ENCODE measurements at places on chromosomes 5 and 9. TPM values are rescaled to one million over a fixed set of nuclear protein-coding genes. Genes with fewer than 3 reads are reported as not detected.

Gene PHF24
- total RNA-seq, result 0.27 TPM

Gene ADAMTS16
- total RNA-seq, result not detected

Gene PLCXD3
- total RNA-seq, result 4.3 TPM

Gene LOX
- 32.9 TPM for total RNA-seq

Gene AGXT2
- not detected for total RNA-seq

Gene TLN1
- total RNA-seq, result 1,019 TPM

Gene CD14
- total RNA-seq, result 235 TPM

Gene LRRC19
- not detected for total RNA-seq

- no peak for DNase-seq
These were observed 61.4 kb upstream of the RANBP3L start for GRCh38 chr5:36363101-36363500.

- DNase-seq, result no peak
These were observed 153.5 kb upstream of the ELAVL2 start for GRCh38 chr9:23979491-23979890.

DNA sequence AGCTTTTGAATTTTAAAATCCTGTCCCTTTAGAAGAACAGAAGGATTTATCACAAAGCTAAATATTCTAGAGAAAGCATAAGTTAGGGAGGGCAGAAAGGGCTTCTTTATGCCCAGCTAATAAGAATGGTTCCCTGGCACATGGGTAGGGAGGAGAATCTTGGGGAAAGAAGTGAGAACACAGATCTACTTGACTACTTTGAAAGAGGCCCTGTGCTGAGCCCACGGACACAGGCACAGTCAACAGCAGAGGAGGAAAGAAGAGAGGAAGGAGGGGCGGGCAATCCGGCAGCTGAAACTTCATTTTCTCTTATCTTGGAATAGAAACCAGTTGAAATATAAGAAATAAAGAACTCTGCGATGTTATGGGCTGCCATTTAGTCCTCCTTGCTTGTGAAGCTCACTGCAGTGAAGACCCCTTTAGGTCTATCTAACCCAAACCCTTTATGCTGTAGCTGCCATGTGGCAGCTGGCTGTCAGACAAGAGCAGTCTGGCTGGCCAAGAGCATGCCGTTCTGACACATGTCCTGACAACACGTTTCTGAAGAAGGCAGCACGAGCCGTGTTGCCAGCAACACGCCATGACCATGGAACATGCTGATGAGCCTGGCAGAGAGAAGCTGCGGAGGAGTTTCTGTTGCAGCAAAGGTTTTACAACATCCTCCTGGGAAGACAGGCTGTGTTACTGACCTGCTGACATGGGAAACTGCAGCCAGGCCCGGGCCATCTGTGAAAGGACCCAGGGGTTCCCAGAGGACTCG lies 34.2 kb downstream of the ABLIM3 start:
- no peak for DNase-seq

- DNase-seq, result no peak
These were observed 472 bp downstream of the FBXO4 start for GRCh38 chr5:41925555-41925951.

DNA sequence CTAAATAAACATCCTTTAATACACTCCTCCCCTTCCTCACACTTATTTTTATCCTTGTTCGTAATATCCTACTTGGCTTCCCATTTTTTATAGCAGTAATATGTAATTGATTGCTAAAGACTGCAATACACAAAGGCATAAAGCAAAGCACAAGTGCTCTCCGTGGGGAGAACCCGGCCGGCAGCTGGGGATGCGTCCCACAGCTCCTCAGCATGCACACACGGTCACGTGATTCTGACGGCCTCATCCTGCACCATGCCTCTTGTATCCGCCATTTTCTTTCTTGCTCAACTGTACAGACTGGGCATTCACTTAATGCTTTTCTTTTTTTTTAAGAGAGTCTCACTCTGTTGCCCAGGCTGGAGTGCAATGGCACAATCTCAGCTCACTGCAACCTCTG lies 2.8 kb downstream of the BRD3OS start:
- DNase-seq, result no peak

GRCh38 chr5:1763960-1764605 lies 35.6 kb downstream of the MRPL36 start:
- no peak for DNase-seq

DNA sequence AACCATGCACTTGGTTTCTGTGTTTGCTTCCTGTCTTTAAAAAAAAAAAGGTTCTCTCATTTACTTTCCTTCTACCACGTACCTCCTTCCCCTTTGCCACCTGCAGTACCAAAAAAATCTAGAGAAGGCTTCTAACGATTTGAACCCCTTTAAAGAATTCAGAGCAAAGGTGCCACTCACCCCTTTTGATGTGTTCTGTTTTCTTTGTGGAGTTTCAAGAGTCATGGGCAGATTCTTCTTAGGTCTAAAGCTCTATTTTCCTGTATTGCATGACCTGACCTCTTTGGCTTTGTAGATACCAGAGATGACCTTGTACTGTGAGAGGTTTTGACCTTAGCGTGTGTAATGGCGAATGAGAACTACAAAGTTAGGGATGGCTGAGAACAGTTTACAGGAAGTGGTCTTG lies 29.0 kb downstream of the TXNDC8 start:
- no peak for DNase-seq

DNA sequence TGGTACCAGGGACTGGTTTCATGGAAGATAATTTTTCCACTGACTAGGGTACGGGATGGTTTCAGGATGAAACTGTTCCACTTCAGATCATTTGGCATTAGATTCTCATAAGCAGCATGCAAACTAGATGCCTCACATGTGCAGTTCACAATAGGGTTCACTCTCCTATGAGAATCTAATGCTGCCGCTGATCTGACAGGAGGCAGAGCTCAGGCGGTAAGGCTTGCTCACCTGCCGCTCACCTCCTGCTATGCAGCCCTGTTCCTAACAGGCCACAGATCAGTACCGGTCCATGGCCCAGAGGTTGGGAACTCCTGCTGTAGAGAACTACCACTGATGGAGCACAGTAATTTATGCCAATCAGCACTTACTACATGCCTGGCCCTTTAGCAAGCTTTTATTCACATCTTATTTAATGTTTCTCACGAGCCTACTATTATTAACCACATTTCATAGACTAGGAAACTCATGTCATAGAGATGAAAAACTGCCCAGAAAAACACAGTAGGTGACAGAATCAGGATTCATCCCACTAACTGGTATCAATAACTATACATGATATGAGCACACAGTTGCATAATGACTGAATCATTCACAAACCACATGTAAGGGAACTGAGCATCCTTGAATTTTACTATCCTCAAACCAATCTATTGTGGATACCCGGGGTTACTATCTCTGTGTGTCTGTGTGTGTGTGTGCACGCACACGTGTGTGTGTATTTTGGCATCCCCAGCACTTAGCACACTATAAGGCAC lies 46.5 kb downstream of the SVEP1 start:
- DNase-seq, result no peak

- no peak for DNase-seq
These were observed 7.3 kb upstream of the RASEF start for GRCh38 chr9:83070261-83070660.

DNA sequence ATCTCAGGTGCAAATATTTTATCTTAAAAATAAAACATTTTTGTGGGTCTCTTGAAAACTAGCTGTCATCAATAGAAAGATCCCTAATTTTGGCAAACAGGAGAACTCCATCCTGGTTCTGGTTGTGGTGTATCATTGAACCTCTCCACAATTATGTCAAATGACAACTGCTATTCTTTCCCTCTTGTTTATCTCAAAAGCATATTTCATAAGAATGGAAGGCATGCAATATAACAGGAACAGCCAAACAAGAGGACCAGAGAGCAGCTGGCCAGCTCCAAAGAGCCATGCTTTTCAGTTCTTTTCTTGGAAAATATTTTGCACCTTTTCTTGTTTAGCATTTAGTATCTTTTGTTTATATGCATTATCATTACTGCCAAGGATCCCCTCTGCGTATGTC lies 125.4 kb downstream of the ADAMTS6 start:
- no peak for DNase-seq

DNA sequence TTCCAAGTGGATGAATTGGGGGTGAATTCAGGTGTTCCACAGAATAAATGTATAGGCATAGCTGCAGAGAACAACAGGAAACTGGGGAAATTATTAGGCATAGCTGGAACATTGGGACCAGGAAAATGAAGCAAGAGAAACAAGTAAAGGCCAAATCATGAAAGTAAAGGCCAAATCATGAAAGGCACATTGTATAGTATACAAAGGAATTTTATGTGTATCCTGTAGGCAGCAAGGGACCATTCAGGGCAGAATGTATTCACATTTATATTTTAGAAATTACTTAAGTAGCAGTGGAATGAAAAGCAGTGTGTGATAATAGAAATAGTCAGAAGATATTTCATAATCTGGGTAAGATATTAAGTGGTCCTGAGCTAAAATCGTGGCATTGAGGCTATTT lies 127.3 kb upstream of the GRHPR start:
- DNase-seq, result no peak

DNA sequence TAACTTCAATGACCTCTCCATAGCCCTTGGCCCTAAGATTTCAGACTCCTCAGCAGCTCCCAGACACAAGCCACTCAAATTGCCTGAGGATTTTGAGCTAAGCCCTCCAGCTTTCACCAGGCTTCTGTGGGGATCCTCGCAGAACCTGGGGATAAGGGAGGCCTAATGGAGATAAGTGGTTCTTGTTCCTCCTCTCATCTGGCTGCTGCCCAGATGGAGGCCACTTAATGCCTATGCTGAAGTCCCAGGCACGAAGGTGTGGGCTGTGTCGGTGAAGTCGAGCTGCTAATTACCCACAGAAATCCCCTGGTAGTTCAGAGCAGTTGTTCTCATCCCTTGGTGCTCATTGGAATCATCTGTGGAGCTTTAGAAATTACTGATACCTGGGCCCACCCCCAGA lies 10.3 kb upstream of the FAT2 start:
- no peak for DNase-seq

DNA sequence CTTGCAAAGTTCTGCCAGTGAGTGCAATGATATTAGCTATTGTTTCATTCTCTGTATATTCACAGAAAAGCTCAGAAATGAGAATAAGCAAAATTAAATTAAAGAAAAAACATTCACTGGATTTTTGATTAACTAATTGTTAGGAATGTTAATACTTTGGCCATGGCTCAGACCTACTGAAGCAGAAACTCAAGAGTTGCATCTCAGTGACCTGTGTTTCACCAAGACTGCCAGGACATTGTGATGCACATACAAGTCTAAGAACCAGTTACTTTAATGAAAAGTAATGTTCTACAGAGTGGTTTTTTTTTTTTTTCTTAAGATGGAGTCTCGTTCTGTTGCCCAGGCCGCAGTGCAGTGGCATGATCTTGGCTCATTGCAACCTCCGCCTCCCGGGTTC lies 464.9 kb upstream of the NMUR2 start:
- DNase-seq, result no peak

GRCh38 chr5:8517456-8517855 lies 648.5 kb downstream of the MTRR start:
- no peak for DNase-seq

GRCh38 chr5:92470770-92471169 lies 1087.7 kb upstream of the ARRDC3 start:
- DNase-seq, result no peak
